ENCODE measurements at places on chromosomes 3 and 15.
A peak's percentile ranks its signal among the peaks of the same experiment; 100 is the strongest.

DNA sequence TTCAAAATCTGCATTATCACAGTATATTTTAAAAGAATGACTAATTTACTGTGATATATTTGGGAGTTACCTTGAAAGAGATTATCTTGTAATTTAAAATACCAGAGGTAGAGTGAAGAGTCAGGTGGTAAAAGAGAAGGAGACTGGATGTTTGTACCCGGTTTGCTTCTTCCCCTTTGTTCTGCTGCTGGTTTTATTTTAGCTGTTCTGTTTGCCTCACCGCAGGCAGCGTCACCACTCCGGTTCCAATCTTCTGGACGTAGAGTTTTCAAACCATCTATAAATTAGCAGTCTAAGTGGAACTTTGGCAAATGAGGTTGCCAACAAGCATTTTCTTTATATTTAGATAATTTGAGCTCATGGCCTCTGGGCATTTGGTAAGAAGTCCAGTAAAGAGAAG is 38.2 kb downstream of the PPARG start:
- DNase-seq, result no peak

- no peak for DNase-seq
Measured at GRCh38 chr3:124767264-124767663, 37.0 kb downstream of the UMPS start.

GRCh38 chr3:66778107-66778506 is 220.0 kb upstream of the KBTBD8 start:
- DNase-seq, result no peak

GRCh38 chr15:73986055-73986775 is 5.9 kb downstream of the STOML1 start:
- DNase-seq, result no peak

DNA sequence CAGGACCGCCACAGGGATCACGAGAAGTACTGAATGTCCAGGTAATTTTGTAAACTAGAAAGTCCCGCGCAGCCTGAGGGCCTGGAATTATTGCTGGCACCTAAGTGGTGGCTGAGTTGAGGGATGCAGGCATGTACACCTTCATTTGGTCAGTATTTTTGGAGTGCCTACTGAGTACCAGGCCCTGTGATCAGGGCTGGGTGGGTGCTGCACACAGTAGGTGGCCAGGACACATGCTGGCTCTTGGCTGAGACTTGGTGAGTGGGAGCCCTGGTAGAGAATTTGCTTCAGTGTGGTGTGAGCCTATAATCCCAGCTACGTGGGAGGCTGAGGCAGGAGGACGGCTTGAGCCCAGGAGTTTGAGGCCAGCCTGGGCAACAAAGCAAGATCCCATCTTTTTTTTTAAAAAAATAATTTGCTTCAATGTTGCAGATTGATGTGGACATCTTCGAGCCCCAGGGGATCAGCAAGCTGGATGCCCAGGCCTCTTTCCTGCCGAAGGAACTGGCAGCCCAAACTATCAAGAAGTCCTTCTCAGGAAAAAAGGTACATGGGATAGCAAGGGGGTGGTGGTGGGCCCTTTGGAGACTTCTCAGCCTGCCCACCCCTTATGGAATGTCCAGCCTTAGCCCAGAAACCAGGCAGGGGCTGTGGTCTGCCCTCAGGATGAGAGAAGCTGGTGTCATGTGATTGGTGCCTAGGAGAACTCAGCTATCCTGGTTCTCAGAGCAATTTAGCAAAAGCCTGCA is 2.6 kb downstream of the ITIH1 start:
- DNase-seq, result no peak

- DNase-seq, result no peak
Measured at GRCh38 chr3:188174317-188175044, 20.5 kb downstream of the LPP start.

GRCh38 chr3:115627180-115628074 is 4.1 kb downstream of the GAP43 start:
- DNase-seq, result no peak

GRCh38 chr15:43868406-43868805 is 41.6 kb downstream of the WDR76 start:
- no peak for DNase-seq

- DNase-seq, result no peak
Measured at GRCh38 chr3:127299276-127299675, 11.4 kb upstream of the PRR20G start.

DNA sequence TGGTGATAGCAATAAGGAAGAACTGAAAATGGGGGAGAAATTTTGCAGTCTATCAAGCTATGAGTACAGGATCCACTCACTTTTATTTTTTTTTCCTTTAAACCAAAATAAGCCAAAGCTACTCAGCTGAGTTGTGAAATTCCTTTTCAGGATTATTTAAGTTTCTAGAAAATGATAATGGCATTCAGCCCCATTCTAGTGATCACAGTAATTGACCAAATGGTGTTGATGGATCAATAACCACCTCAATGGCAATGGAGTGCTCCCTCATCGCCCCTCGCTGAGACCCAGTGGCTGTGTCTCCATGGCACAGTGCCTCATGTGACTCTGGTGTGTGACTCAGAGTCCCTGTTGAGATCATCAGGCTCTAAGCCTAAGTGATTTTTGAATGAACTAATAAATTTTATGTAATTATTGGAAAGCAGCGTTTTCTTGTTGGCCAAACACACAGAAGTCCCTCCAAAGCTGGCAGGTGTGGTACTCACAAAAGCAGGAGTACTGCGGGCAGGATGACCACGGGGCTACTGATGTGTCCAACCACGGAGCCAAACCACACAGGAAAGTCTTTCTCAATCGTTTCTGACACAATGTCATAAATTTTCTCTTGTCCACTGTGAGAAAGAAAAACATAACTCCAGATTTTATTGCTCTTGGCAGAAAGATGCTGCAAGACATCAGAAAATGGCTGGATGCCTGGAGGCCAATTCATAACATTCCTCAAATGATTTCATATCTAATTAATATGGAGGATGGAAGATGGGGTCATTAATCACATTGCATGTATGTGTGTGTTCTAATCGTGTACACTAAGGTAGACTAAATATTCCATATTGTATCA is 14.4 kb upstream of the STARD5 start:
- DNase-seq, result peak; percentile 52

DNA sequence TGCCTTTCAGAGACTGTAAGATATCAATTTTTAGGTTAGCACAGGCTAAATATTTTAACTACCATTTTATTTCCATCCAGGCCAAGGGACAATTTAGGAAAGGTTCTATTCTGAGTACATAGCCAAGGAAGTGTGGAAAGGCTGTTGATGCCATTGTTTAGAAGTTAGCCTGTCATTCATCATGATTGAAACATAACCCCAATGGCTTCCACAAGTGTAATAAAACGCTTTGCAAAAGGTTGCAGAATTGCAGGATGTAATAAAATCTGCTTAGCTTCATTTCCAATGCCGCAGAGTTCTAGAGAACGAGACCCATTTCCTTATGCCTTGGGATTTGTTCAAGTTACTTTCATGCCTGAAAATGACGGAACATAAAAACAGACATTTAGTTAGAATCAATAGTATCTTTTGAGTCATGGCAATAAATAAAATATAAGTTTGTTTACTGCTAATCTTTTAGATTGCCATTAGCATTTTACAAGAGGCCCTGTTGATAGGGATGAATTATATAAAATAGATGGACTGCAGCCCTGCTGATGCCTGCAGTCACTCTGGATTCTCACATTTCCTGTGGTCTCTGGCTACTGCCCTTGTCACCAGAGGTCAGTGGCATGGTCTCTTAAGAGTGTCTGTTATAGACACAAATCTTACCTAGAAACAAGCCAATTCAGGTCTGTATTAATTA is 678.2 kb upstream of the CFAP20DC start:
- no peak for DNase-seq

GRCh38 chr3:186060222-186060621 is 48.7 kb downstream of the ETV5 start:
- no peak for DNase-seq

DNA sequence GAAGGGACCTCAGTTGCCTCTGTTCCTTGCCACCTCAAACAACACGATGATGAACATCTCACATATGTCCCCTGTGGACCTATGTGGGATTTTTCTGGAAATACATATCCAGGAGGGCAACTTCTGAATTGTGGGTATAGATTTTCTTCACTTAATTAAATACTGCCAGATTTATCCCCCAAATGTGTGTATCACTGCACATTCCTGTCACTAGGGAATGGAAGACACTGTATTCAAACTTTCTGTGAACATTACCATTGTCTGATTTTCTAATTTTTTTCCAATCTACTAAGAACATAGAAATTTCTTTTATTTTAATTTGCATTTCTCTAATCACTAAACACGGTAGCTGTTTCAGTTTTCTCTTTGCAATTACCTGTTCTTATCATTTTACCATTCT is 102.0 kb upstream of the MRPS22 start:
- no peak for DNase-seq

- no peak for DNase-seq
Measured at GRCh38 chr15:48416301-48416700, 85.1 kb downstream of the DUT start.

GRCh38 chr15:69665641-69666111 is 213.1 kb downstream of the RPLP1 start:
- no peak for DNase-seq

DNA sequence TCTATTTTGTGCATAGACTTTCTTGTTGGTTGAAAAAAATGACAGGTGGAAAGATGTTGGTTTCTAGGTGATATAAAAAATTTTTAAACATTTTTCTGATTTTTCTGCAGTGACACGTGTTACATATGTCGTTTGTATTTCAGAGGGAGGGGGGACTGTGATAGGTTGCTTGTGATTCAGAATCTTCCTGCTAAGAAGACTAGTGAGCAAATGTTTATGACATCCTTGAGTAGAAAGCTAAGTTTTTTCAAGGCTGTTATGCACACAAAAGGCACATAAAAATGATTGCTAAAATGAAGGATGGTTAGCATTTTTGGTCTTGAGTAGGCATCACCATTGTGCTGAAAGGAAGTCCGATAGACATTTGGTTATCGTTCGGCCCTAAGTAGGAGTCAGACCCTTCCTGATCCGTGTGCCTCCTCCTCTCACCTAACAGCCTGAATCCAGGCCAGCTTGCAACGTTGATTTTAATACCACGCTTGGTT is 1.5 kb downstream of the ZNF639 start:
- DNase-seq, result no peak

- DNase-seq, result peak; percentile 81
Measured at GRCh38 chr3:138389841-138390581, 41.6 kb downstream of the MRAS start.

- no peak for DNase-seq
Measured at GRCh38 chr3:32240159-32240545, 1.7 kb downstream of the CMTM8 start.

DNA sequence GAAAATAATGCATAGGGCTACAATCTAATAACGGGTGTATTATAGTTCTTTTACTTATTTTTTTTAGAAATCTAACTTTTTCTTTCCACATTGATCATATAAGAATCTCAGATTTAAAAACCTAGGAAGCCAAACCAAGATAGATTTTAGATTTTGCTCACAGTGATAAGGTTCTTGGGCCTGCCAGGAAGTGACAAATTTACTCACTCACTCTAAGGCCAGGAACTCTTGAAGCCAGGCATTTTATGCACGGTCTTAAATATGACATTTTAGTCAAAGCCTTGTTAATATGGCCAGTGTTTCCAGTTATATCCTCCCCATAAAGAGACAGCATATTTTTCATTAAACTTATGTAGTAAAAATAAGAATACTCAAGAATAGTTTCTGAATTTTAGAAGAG is 271.4 kb downstream of the SQOR start:
- no peak for DNase-seq

- DNase-seq, result no peak
Measured at GRCh38 chr15:39445931-39446330, 134.9 kb upstream of the THBS1 start.

- DNase-seq, result no peak
Measured at GRCh38 chr15:70051948-70052633, 45.6 kb downstream of the TLE3 start.

DNA sequence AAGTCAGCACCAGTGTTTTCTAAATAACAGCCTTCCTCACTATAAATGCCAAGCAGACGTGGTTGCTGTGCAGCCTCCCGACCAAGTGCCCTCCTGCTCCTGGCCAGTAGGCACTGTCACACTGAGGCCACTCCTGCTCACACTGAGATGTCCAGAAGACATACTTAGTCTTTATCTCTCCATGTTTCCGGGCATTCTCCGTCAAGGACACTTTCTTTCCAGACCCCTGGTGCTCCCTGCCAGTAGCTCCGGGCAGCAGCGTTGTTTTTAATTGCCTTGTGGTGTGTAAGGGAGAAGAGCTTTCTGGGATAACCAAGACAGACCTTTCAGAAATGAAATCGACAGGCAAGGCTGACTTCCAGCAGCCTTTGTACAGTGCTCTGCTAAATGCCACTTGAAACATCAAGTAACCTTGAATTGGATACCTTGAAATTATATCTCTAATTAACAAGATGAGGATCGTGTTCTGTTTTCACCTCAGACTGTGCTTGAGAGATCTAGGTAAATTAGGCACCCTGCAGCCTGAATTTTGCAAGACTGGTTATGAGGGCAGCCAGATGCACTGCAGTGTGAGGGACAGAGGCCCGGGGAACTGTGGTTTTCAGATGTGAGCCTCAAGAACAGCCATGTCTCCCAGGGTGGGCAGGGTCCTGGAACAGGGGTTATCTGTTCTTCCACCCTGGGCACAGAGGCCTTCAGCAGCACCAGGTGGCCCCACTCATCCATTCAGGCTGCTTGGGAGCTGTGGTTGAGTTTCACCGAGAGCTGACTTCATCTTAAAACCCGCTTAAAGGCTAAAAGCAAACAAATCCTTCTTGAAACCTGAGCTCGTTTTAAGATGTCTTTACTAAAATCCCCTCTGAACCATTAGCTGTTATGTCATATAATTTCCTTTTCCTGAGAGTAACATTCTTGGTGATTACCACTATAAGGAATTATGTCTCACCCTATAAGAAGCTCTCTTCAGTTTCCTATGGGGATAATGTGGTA is 105.5 kb upstream of the IL12A start:
- DNase-seq, result peak; percentile 84

DNA sequence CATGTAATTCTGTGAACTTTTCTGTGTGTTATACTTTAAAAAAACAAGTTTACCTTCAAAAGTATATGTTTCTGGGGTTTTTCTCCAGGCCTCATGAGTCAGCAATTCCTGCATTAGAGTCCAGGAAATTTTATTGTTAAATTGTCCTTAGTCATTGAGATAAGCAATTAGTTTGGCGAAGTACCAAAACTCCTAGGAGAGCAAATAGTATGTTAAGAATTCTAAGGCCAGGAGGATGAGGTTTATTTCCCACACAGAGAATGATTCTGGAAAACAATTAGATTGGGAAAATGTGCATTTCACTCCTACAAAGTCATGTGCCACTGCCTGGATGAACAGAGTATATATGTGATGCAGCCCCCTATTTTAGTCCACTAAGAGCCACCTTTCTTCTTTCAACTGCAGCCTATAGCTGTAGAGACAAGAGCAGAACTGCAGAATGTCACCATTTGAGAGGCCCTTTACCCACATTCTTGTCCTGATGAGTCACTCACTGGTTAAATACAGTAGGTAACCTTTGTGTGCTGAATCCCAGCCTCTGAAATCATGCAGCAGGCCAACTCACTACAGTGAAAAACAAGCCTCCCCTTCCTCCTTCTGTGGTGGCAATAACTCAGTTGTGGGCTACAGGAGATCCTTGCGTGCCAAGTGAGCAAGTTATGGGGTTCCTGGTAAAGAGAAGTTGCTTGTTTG is 452.8 kb upstream of the THBS1 start:
- DNase-seq, result peak; percentile 86
